ENCODE measurements at places on chromosomes 5 and 9. TPM values are rescaled to one million over a fixed set of nuclear protein-coding genes. Genes with fewer than 3 reads are reported as not detected.

DNA sequence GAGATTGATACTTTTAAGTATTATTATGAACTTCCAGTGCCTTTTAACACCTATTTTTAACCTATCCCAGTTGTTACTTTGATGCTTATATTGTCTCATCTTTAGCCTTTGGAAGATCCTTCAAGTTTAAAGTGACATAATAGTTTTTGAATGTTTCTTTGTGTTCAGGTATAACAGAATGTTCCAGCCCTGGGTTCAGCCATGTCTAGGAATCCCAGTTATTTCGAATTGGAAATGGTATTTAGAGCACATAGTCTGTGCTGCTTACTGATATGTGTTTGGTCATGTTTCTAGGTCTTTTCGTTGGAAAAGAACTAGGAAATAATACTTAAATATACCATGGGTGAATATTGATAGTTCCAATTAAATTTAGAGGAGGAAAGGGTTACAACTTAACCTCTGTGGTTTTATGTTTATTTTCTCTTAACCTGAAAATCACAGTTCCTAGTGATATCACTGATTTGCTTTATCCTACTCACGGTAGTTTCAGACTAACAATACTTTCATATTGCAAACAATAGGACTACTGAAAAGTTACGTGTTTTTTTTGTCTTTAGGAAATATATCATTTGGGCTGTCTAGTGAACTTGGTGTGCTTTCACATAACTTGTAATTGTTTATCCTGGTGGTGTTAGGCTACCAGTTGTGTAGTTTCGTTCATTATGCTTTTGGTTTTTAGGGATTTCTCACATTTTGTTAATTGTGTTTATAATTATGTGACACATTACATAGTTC is 37.8 kb downstream of the UHRF2 start:
- H3K27ac ChIP-seq: no peak overlapping the region
- H3K4me3 ChIP-seq: no peak overlapping the region
- no peak for DNase-seq
- peaks cover 47% of the 10 kb centered on the region for H3K4me1 ChIP-seq
- peaks cover 29% of the 10 kb centered on the region for H3K36me3 ChIP-seq
- no peaks in the 10 kb centered on the region for H3K27me3 ChIP-seq

GRCh38 chr5:124393584-124394379 is 352.7 kb downstream of the ZNF608 start:
- H3K4me3 ChIP-seq: no peak overlapping the region
- H3K4me1 ChIP-seq: no peaks in the 10 kb centered on the region
- no peak for DNase-seq
- H3K36me3 ChIP-seq: no peaks in the 10 kb centered on the region
- no peaks in the 10 kb centered on the region for H3K27me3 ChIP-seq

- H3K4me1 ChIP-seq: no peaks in the 10 kb centered on the region
- H3K4me3 ChIP-seq: no peak overlapping the region
- DNase-seq: no peak
- peaks cover 28% of the 10 kb centered on the region for H3K27me3 ChIP-seq
These were observed 6.6 kb upstream of the ADGRD2 start for GRCh38 chr9:124443625-124444024.

- no peaks in the 10 kb centered on the region for H3K36me3 ChIP-seq
- DNase-seq: no peak
- H3K4me1 ChIP-seq: peaks cover 7% of the 10 kb centered on the region
- H3K27me3 ChIP-seq: no peaks in the 10 kb centered on the region
These were observed 209.5 kb upstream of the TARS1 start for GRCh38 chr5:33231214-33231710.

DNA sequence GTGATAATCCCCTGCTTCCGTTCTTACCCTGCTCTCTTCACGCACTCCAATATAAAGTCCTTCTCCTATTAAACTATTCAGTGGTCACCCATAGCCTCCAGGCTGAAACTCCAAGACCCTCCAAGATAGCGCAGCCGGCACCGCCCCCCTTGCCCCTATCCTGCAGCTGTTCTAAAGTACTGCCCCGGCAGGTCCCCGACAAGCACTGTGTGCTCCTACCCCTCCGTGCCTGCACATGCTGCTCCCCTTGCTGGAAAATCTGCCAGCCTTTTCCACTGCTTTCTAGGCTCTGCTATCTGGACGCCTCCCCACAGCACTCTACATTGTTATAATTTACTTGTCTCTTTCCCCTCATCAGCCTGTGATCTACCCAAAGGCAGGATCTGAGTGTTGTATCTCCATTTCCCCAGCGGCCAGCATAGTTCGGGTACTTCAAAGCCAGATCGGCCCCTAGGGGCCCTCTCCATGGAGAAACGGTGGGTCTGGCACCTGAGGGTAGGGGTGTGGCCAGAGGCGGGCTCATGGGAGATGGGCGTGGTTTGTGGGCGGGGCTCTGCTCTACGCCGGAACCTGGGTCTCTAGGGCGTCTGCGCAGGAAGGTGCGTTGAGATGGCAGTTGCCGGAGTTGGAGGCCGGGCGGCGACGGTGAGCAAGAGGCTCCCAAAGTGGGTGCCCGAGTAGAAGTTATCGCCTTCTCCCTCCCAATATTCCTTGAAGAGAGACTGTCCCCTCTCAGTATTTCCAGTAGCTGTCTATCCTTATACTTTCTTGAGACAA is 83.5 kb upstream of the RUSC2 start:
- no peak overlapping the region for H3K4me3 ChIP-seq
- DNase-seq: peak; percentile 59
- H3K36me3 ChIP-seq: no peaks in the 10 kb centered on the region
- peaks cover 12% of the 10 kb centered on the region for H3K27me3 ChIP-seq
- no peak overlapping the region for H3K27ac ChIP-seq

GRCh38 chr5:156529892-156530291 is 202.9 kb downstream of the SGCD start:
- H3K4me1 ChIP-seq: no peaks in the 10 kb centered on the region
- H3K27me3 ChIP-seq: peaks cover 6% of the 10 kb centered on the region
- DNase-seq: no peak
- no peaks in the 10 kb centered on the region for H3K36me3 ChIP-seq
- H3K27ac ChIP-seq: no peak overlapping the region
- H3K4me3 ChIP-seq: no peak overlapping the region

- H3K4me1 ChIP-seq: no peaks in the 10 kb centered on the region
- H3K4me3 ChIP-seq: no peak overlapping the region
- H3K27ac ChIP-seq: no peak overlapping the region
- DNase-seq: no peak
- H3K27me3 ChIP-seq: no peaks in the 10 kb centered on the region
- H3K36me3 ChIP-seq: no peaks in the 10 kb centered on the region
These were observed 294.8 kb upstream of the KLF4 start for GRCh38 chr9:107784235-107784958.

DNA sequence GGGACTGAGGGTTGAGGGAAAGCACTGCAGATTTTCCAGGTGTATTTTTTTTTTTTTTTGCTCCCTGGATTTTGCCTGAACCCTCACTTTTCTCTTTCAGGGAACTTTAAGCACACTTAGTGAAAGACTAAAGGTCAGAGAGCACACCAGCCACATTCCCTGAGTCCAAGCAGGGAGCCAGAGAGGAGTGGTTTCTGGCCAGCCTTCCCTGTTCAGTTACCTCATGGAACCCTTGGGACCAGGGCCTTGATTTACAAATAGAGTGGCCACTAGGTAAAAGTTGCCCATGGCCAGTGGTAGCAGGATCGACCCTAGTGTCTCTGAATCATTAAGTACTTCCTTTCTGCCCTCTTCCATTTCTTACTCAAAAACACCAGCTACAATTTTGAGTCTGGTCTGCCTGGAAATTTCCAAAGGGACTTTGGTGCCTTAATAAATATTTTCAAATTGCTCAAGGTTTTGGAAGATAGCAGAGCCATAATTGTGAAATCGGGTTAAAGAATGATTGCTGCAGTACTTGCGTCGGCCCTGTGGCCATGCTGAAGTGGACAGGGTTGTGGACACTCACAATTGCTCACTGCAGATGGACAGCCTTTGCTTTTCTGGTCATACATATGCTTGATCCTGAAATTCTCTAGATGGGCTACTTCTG is 14.5 kb downstream of the PALM2AKAP2 start:
- H3K36me3 ChIP-seq: no peaks in the 10 kb centered on the region
- no peak overlapping the region for H3K4me3 ChIP-seq
- H3K4me1 ChIP-seq: no peaks in the 10 kb centered on the region
- no peak overlapping the region for H3K27ac ChIP-seq

DNA sequence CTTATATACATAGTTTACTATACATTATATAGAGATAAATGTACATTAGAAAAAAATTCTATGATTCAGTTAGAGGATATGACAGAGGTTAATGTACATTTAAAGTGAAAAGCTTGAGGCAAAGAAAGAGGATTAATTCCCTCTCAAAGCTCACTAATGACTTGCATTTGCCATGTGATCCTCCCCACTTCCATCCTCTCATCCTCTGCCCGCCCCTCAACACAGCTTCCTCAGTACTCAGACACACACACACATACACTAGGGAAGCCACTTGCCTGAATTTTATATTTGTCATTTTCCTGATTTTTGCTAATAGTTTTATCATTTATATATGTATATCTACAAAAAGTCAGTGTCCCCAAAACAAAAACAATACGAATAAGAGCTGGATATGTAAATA is 764.5 kb downstream of the EFNA5 start:
- H3K27ac ChIP-seq: no peak overlapping the region
- DNase-seq: no peak
- H3K4me1 ChIP-seq: no peaks in the 10 kb centered on the region
- H3K27me3 ChIP-seq: no peaks in the 10 kb centered on the region
- H3K4me3 ChIP-seq: no peak overlapping the region

DNA sequence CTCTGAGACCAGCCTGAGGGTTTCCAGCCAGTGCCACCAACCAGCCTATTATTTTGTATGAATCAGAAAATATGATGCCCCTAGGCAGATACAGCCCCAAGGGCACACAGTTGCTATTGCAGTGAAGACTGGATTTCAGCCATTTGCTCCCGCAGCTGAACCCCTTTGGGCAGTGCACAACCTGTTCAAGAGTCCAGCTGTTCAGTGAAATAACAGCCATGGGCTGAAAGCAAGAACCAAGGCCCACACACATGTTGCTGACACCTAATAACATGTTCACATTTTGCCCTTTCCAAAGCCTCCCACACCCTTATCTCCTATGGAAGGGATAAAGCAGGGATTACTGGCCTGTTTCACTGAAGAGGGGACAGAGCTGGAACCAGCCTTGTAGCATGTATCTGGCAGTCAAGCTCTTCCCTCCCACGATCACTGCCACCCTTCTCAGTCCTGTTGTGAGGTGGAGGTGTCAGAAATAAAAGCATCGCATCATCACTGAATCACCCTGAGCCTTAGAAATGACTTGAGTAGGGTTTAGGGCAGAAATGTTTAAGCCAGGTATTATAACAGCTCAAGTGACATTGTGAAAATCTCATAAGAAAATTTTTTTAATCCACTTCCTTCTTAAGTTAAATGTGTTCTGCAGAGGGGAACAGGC is 137.1 kb upstream of the FSTL4 start:
- DNase-seq: peak; percentile 31
- no peaks in the 10 kb centered on the region for H3K27me3 ChIP-seq
- H3K4me1 ChIP-seq: no peaks in the 10 kb centered on the region
- no peaks in the 10 kb centered on the region for H3K36me3 ChIP-seq
- no peak overlapping the region for H3K4me3 ChIP-seq

GRCh38 chr5:63125392-63125791 is 546.8 kb downstream of the LRRC70 start:
- H3K27ac ChIP-seq: no peak overlapping the region
- no peaks in the 10 kb centered on the region for H3K36me3 ChIP-seq
- H3K4me1 ChIP-seq: no peaks in the 10 kb centered on the region
- H3K4me3 ChIP-seq: no peak overlapping the region
- DNase-seq: no peak
- no peaks in the 10 kb centered on the region for H3K27me3 ChIP-seq

- peaks cover 4% of the 10 kb centered on the region for H3K4me1 ChIP-seq
- H3K36me3 ChIP-seq: no peaks in the 10 kb centered on the region
- no peak overlapping the region for H3K27ac ChIP-seq
- H3K4me3 ChIP-seq: no peak overlapping the region
These were observed 2.7 kb downstream of the CDC14B start for GRCh38 chr9:96616817-96617438.

DNA sequence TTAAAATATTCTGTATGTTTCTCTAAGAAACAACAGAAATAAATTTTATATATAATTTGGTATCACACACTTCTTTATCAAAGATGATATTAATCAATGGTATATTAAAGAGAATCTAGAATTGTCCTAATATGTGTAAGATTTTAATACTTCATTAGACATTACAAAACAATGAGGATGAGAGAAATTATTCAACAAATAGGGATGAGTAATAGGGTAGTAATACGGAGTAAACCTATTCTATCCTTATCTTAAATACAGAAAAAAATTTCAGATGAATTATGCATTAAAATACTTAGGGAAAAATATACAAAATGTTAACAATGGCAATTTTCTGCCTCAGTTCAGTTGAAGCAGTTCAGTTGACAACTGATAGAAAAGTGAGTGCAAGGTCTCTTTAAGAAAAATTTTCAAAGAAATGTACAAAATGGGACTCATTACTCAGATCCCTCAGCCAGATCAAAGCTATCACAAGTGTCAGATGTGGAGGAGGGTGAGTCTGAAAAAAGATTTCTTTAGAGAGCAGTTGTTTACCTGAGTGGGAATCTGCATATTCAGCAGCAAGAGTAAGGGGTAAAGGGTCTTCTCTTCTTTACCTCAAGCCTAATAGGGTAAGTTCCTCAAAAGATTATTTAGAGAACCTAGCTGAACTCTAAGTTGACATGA is 56.7 kb upstream of the GCNT4 start:
- DNase-seq: no peak
- no peak overlapping the region for H3K27ac ChIP-seq
- H3K36me3 ChIP-seq: no peaks in the 10 kb centered on the region
- H3K4me3 ChIP-seq: no peak overlapping the region
- peaks cover 25% of the 10 kb centered on the region for H3K4me1 ChIP-seq
- H3K27me3 ChIP-seq: no peaks in the 10 kb centered on the region

Gene OBP2B
- total RNA-seq: not detected

Gene GPR151
- not detected for total RNA-seq

Gene SPATA31A3
- total RNA-seq: not detected
